Diencephalon (tissue), 1 donor: ENCODE measurements at places on chromosomes 6 and 20. TPM values are rescaled to one million over a fixed set of nuclear protein-coding genes. Genes with fewer than 3 reads are reported as not detected.

NSFL1C gene
- total RNA-seq = 40.8 TPM

CDS2 gene
- 104 TPM for total RNA-seq

RAD21L1 gene
- not detected for total RNA-seq

HRH3 gene
- 2.3 TPM for total RNA-seq

SLC22A7 gene
- 0.23 TPM for total RNA-seq

BNIP5 gene
- not detected for total RNA-seq

GSTA3 gene
- 0.69 TPM for total RNA-seq

TRIM15 gene
- not detected for total RNA-seq

PRSS16 gene
- not detected for total RNA-seq

OPN5 gene
- total RNA-seq = not detected

APMAP gene
- total RNA-seq = 85.6 TPM

SLC13A3 gene
- total RNA-seq = 6.9 TPM

GJE1 gene
- not detected for total RNA-seq

MAPK13 gene
- total RNA-seq = 3.9 TPM

SLC24A3 gene
- 50.5 TPM for total RNA-seq
